Midbrain (tissue), 1 donor: ENCODE measurements at places on chromosomes 12 and 14.

GRCh38 chr12:18955594-18955993, 173.9 kb upstream of the PLEKHA5 start:
- DNase-seq = no peak

GRCh38 chr12:65836419-65837197, 12.3 kb downstream of the HMGA2 start:
- no peak for DNase-seq

- no peak for DNase-seq
Measured at GRCh38 chr12:112122823-112123690, 2.3 kb upstream of the TRAFD1 start.

DNA sequence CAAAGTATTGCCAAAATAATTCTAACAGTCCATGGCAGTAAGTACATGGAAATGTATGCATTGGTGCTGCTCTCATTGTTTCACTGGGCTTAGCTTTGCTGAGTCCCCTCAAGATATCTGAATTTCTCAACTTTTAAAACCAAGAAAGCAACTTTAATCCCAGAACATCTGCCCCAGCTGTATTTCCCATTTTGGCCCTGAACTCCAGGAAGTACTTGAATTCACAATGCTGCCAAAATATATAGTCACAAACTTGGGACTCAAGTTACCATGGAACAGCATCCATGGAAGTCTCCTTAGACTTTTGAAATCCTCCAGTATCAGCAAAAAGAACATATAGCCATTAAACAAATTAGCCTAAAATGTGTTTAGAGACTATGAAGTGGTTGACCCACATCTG, 78.5 kb upstream of the FLRT2 start:
- DNase-seq = no peak

DNA sequence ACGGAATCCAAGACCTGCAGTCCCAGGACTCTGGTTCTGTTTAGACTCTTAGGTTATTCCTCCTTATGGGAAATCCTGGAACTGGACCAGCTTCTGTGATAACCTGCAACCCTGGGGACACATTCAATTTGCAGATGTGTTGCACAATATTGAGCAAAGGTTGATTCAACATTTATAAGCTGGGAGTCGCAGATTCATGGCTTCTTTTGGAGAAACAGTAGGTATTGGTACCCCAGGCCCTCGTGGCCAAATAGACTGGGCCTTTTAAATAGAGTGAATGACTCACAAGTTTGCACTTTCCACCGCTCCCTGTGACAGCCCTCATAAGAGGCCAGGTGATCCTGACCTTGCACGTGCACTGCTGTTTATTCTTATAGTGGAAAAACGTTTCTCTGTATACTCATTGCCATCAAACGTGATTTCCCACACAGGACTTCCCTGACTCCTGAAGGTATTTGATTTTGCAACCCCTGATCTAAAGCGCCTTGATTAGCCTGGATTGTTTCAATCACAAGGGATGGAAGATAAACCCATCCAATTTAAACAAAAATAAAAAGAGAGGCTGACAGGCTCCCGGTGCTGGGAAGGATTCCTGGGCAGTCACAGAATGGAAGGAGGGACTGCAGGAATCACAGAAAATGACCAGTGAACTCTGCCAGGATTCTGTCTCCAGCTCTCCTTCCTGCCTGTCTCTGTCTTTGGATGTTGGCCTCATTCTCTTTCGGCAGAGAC, 98.0 kb downstream of the VCPKMT start:
- no peak for DNase-seq

GRCh38 chr12:29572938-29573337, 75.5 kb upstream of the OVCH1 start:
- DNase-seq = no peak

DNA sequence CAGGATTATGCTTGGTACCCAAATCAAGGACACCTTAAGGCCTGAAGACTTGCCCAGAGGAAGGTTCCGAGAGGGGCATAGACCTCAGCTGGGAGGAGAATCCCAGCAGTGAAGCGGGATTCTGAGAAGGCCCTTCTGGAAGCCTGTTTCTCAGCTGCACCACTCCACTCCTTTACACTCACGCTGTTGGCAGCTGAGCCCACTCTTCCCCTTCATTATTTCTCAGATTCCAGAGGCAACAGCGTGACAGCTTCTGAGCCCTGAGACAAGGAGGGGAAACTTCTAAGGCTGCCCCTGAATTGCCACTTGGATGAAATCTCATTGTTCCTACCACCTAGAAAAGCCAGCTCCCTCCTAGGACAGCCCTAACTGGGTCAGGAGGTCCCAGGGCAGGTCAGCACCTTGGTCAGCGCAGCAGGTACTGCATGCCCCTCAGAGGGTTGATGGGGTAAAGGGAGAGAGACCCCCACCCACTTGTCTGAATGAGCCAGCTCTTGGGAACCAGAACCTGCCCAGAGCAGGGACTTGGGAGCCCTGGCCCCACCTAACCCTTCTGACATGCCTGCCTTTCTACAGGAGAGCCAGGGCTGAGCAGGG, 53.9 kb downstream of the ISCA2 start:
- DNase-seq = no peak

GRCh38 chr12:25063873-25064628, 115.2 kb upstream of the BCAT1 start:
- DNase-seq = no peak

DNA sequence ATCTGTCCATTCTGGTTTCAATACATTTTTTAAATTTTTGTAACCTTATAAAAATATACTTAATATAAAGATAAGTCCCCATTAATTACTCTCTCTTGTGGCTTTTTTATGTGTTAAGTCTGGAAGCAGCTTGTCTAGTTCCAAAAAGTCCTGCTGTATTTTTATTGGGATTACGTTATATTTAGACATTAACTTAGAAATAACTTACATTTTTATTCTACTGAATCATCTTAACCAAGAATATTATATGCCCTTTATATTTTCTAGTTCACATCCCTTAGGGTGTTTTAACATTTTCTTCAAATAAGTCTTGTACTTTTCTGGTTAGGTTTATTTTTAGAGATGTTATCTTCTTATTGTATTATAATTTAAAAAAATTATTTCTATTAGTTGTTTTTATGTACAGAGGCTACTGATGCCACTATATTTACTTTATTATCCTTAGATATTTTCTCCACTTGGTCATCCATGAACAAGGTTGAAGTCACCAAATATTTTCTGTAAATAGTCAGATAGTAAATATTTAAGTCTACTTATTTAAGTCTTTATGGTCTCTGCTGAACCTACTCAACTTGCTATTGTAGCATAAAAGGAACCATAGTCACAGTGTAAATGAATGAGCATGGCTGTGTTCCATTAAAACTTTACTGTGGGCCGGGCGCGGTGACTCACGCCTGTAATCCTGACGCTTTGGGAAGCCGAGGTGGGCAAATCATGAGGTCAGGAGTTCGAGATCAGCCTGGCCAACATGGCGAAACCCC, 132.4 kb upstream of the NEDD1 start:
- no peak for DNase-seq

- DNase-seq = no peak
Measured at GRCh38 chr12:5737778-5738177, 207.3 kb downstream of the ANO2 start.

DNA sequence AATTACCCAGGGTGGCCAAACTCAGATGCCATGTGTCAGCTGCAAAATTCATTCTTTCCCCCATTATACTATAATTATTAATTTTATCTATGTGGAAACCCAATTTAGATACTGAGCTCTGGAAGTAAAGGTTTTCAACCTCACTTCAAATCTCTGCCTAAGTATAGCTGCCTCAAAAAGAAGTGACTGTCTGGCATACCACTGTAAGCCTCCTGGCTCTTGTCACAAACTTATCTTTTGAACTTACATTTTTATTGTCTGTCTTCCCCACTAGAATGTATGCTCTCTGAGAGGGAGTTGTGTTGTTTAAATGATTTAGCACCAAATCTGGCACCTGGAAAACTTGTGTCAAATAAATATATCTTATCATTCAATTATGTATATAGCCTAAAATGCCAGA, 16.1 kb upstream of the PRICKLE1 start:
- no peak for DNase-seq

- DNase-seq = no peak
Measured at GRCh38 chr12:25286837-25287236, 36.1 kb upstream of the KRAS start.
